ENCODE measurements at places on chromosomes 1 and 21.

GRCh38 chr1:228416217-228416933 lies at the start of gene TRIM17:
TRIM17 (minus strand) TSS chr1:228416861; CDS start chr1:228415072, 1,789 bp downstream.
- DNase-seq, result no peak

- no peak for DNase-seq
Measured at GRCh38 chr1:154819628-154820590, 50.2 kb downstream of the KCNN3 start.

DNA sequence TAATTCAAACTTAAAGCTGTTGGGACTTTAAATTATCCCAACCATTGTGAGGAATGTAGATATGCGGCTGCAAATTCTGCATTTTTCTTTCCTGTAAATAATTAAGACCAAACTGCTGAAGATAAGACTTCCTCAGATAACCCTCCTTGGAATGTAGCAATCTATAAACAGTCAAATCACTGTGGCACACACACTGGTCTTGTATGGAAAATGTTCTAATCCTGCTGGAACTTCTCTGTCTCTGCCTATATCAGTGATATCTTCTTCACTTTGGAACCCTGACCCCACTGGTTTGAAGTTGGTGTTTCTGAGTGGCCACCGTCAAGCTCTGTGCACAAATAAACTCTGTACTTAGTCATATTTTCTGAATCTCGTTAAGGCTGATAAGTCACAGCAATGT lies 32.9 kb downstream of the HSF2BP start:
- DNase-seq, result no peak

- DNase-seq, result no peak
Measured at GRCh38 chr1:99600782-99601181, 45.1 kb upstream of the PALMD start.

GRCh38 chr1:151809985-151810556 lies 4.9 kb upstream of the LINGO4 start:
- DNase-seq, result no peak

- no peak for DNase-seq
Measured at GRCh38 chr1:11252538-11252937, 9.8 kb downstream of the MTOR start.

DNA sequence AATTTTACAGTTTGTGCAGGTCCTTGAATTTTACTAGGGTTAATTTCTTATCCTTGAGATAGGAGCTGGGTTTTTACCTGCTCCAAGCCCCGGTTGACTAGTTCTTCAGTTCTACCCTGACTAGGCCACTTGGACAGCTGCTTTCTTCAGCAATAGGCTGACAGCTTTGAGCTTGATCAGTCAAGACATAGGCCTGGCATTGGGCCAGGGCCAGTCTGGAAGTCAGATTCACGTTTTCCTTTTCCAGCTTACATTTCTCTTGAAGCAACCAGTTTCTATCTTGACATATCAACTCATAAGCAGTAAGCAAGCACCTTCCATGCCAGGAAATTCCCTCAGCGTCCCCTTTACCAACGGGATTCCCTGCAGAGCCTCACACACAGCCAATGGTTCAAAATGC lies 63.7 kb upstream of the AJAP1 start:
- no peak for DNase-seq

DNA sequence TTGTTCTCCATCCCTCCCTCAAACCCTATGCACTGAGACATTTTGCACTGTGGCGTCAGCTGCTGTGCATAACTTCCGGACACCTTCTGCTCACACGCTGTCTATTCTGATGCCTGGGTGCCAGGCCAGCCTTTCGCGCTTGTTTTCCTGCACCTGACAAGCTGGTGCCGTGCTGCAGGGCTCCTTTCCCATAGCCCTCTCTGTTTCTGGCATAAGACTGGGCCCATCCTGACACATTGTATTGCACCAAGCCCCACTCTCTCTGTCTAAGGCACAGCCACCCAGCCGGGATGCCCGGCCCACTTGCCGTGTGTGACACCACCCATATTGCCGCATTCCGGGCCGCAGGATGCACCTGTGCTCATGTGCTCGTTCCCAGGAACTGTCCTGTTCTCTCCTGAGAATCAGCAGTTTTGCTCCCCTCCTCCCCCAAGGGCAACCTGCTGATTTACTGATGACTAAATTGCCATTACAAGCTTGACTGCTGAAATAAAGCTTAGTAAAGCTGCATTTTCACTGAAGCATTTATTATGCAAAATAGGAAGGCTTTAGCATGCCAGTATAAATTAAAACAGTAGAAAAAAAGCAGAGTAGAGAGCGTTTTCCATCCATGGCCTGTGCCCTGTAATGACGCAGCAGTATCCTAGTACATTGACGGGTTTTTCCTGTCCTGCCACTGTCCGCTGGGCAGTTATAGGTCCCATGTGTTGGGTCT lies 88.0 kb downstream of the CD247 start:
- no peak for DNase-seq

DNA sequence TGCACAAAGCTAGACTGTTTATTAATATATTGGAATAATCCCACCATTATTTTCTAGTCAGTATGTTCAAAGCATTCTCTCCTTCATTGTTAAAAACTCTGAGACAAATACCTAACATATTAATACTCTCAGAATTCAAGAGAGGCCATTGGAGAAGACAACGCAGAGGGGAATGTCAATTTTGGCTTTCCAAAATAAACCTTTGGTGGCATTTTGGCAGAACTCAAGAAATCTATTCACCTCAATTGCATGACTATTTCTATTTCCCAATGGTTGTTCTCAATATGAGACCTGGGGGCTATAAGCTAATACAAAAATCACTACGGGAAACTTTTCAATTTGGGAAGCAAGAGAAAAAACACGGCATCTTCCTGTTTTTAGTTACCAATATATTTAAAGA lies 58.5 kb downstream of the RUSC1 start:
- DNase-seq, result no peak
